ENCODE measurements at places on chromosomes 3 and 15. TPM values are rescaled to one million over a fixed set of nuclear protein-coding genes. Genes with fewer than 3 reads are reported as not detected.

FOXB1 gene
- total RNA-seq: not detected

GPR62 gene
- not detected for total RNA-seq

PDZRN3 gene
- 20.0 TPM for total RNA-seq

SLC12A8 gene
- 17.1 TPM for total RNA-seq

OIP5 gene
- total RNA-seq: 3.4 TPM

CPNE9 gene
- not detected for total RNA-seq

RPL4 gene
- total RNA-seq: 1,719 TPM

CCRL2 gene
- total RNA-seq: 37.1 TPM

DPPA4 gene
- 0.16 TPM for total RNA-seq

MOBP gene
- total RNA-seq: 0.16 TPM

GADL1 gene
- not detected for total RNA-seq

GLDN gene
- total RNA-seq: 20.5 TPM

ACVR2B gene
- total RNA-seq: 5.2 TPM

ACP3 gene
- 11.9 TPM for total RNA-seq

SLC35G2 gene
- 5.9 TPM for total RNA-seq

PPP1R14D gene
- not detected for total RNA-seq

RARRES1 gene
- total RNA-seq: 131 TPM

LSMEM2 gene
- total RNA-seq: 0.24 TPM

LRTM1 gene
- not detected for total RNA-seq

CCR5 gene
- 2.9 TPM for total RNA-seq

GOLGA6L10 gene
- 2.1 TPM for total RNA-seq

SLC9C1 gene
- total RNA-seq: 0.20 TPM

Data from left lung (tissue), 14 donors.